ENCODE measurements at places on chromosomes 6 and 20. TPM values are rescaled to one million over a fixed set of nuclear protein-coding genes. Genes with fewer than 3 reads are reported as not detected.

ZNF311 gene
- total RNA-seq: 5.6 TPM

GRCh38 chr6:150025201-150025917, at the start of gene RAET1L:
RAET1L (minus strand) TSS chr6:150025532; CDS start chr6:150025471, 61 bp downstream.
- peaks cover 14% of the 10 kb centered on the region for H3K4me1 ChIP-seq
- peaks cover 49% of the 10 kb centered on the region for H3K27me3 ChIP-seq
- peak within 1 kb of the TSS; percentile 12 for H3K4me3 ChIP-seq
- no peak for DNase-seq
- H3K36me3 ChIP-seq: no peaks in the 10 kb centered on the region
- H3K27ac ChIP-seq: no peak within 1 kb of the TSS

SMOC2 gene
- total RNA-seq: 96.0 TPM

COL11A2 gene
- total RNA-seq: 4.9 TPM

DNA sequence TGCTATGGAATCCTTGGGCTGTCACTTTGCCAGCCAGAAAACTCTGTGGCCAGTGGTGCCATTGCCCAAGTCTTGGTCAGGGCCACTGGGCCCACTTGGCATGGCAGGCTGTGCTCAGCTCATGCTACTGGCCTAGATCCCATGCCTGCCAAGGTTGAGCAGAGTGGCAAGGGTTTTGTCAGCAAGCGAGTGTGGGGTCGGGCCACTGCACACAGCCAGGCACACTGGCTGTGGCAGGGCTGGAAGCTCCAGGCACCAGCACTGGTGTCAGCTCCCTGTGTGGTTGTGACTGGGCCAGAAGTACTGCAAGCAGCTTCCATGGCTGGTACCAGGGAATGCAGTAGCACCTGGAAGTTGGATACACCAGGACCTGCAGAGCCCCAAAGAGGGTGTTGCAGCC, 846.8 kb downstream of the EYS start:
- no peak overlapping the region for H3K4me3 ChIP-seq
- no peak for DNase-seq
- H3K27me3 ChIP-seq: no peaks in the 10 kb centered on the region
- H3K27ac ChIP-seq: no peak overlapping the region
- no peaks in the 10 kb centered on the region for H3K4me1 ChIP-seq

DNA sequence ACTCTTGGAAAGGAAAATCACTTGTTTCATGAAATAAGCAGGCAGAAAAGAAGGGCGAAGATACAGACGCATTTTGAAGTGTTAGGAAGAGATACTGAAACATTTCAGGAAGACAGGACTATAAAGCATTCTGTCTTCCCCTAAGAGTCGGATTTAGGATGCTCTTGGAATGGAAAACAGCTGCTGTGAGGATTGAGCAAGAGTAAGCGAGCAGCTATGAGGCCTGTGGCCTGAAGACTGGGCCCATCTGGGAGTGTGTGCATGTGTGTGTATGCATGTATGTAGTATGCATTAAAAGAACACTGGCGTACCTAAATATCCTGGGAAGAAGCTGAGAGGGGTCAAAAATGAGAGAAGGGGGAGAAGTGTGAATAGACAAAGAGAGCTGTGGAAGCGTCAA, 83.6 kb downstream of the SIM1 start:
- H3K4me3 ChIP-seq: no peak overlapping the region
- H3K27ac ChIP-seq: no peak overlapping the region
- no peak for DNase-seq
- H3K36me3 ChIP-seq: no peaks in the 10 kb centered on the region

DACT2 gene
- 11.7 TPM for total RNA-seq

RSPO4 gene
- total RNA-seq: 0.89 TPM

Data from spinal cord (tissue), 10 donors.